ENCODE measurements at places on chromosomes 11 and 22.

- DNase-seq, result peak; percentile 55
Observed at GRCh38 chr11:12088047-12088481, 22.3 kb upstream of the MICAL2 start.

- no peak for DNase-seq
Observed at GRCh38 chr11:117993988-117994745, 8.0 kb downstream of the IL10RA start.

GRCh38 chr11:44852952-44853351 lies 97.7 kb downstream of the TP53I11 start:
- DNase-seq, result no peak

GRCh38 chr22:41842996-41843970 lies 10.4 kb downstream of the SREBF2 start:
- DNase-seq, result no peak

DNA sequence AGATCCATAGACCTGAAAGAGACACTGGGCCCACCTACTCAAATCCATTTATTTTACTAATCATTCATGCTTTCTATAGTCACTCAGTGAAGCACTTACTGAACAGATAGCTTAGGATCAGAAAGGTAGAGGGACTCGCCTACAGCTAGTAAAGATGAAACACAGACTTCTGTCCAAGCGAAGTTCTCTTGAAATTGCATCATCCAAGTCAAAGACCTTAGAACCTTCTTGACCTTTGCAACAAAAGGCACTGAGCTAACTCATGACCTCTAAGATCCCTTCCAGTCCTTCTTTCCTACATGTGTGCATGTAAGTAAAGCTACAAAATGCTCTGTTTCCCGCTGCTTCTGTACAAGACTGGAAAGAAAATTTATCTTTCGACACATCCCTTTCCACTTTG lies 377.6 kb downstream of the LARGE1 start:
- no peak for DNase-seq

GRCh38 chr22:41229730-41230400 lies 10.9 kb downstream of the CHADL start:
- no peak for DNase-seq

DNA sequence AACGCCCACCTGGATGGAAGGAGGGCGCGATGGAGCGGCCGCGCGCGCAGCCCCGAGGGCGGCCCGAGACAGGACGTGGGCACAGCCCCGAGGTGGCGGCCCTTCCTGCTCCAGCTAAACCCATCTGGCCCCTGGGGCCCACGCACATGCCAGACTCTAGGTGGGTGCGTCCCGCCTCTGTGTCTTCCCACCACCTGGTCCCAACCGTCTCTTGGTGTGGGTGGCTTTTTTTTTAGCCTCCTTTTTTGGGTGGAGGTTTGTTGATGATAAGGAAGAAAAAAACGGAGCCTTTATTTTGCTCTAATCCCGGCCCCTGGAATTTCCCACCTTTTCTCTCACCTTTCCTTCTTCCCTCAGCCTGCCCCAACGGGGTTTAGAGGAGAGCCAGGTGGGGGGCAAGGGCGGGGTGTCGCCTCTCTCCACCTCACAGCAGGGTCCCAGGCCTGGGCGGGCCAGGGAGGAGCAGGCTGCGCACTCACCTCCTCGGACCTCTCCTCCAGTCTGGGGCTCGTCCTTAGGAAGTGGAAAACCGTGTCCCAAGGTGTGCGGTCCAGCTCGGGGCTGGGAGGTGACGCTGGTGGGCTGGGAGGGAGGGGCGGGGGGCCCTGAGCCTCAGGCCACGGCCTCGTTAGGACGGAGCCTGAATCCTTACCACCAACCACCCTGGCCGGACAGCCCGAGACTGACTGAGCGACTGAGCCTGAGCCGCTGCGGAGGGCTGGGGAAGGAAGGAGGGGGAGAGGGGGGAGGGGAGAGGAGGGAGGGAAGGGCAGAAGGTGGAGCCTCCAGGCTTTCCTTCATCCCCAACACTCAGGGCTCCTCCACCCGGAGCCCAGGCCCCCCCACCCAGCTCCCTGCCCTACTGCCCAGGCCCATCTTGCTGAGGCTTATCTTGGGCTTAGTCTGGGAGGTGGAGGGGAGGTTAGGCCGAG lies at the start of gene SOX10:
Gene SOX10 (minus strand): TSS at position 696 of the 932 bp plus-strand sequence. CDS start 771 bp downstream, outside the sequence.
- no peak for DNase-seq

GRCh38 chr11:65355013-65355775 lies 643 bp downstream of the TIGD3 start:
- DNase-seq, result no peak

- no peak for DNase-seq
Observed at GRCh38 chr22:47552541-47553205, 790.2 kb downstream of the TBC1D22A start.

- DNase-seq, result no peak
Observed at GRCh38 chr22:42909363-42910058, 52.4 kb upstream of the ARFGAP3 start.

GRCh38 chr22:35782504-35782903 lies 64.8 kb downstream of the APOL5 start:
- DNase-seq, result no peak

DNA sequence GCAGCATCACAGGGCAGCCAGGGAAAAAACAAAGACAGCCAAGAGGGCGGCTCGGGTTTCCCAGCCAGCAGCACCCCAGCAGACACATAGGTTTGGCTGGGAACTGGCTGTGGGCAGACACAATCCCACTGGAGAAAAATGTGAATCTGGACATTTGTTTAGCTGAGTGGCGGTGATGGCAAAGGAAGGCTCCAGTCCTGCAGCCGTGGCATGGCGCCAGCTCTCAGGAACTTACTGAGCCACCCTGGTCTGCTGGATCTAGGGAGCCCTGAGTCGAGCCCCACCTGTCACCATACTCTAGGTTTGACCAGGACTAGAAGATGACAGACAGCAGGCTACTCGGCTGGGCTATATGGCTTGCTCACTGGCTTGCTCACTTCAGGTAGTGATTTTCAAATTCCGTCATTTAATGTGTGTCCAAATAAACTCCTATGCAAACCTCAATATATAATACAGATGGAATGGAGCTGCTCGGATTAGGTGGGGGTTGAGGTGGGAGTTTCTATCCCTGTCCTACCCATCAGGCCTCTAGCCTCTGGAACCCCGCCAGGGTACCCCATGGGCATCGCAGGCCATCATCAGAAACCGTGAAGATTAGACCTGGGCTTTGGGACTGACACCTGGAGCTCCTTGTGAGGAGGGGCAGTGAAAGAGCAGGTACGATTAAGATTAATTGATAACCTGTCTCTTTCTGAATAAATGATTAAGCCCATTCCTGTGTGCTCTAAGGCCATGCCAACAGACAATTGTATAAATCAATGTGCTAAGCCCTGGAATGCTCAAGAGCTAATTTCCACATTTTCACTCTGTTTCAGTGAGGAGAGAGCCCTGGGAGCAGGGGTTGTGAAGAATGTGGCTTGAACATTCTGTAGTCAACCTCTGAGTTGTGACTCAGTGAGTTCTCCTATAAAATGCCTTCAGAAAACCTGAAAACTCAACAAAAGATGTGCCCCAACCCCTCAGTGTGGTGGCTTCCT lies 42.5 kb downstream of the GALNT18 start:
- no peak for DNase-seq

DNA sequence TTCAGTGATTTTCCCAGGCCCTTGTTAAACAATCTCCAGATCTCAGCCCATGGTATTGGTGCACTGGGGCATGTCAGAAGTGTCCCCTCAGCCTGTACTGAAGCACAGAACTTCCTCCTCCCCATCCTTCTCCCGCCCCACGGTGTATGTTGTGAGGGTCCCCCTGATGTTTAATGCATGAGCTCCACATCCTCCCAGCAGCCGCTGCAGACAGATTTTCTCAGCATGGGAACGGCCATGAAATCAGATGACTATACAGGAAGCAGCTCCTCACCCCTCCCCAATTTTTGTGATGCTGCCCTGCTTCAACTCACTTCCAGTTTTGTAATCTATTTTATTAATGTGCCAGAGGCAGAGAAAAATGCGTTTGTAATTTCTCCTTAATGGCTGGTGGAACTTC lies 406.0 kb downstream of the MIAT start:
- DNase-seq, result no peak

DNA sequence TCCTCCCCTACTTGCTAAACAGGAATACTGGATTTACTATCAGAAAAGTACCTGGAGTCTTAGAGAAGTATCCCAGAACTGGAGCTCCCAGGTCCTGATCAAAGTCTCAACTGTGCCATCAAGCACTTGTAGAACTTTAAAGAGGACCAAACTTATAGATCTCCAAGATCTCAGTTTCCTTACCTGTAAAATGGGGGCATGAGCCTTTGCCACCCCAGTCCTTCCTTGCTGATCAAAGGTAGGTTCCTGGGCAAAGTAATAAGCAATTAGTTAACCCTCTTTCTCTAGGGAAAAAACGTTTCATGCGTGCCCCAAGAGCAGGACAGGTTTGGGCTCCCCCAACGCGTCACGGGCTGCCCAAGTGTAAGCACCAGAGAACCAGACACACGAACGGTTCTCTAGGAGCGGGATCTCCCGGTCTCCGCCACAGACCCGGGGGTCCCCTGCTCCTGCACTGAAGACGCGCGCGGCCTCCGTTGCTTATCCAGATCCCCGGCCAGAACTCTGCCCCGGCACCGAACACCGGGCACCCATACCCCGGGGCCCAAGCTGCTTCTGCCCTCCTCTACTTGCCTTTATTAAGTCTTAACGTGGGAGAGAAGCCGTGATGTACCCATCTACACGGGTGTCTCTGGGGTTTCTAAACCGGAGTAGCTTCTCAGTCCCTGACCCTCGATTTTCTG lies 505 bp downstream of the ZNF214 start:
- DNase-seq, result no peak

- DNase-seq, result no peak
Observed at GRCh38 chr11:13277768-13278608, at the start of gene BMAL1. Gene BMAL1, plus strand, starts transcription at chr11:13277790. Its CDS starts 76,519 bp downstream, at chr11:13354309.

DNA sequence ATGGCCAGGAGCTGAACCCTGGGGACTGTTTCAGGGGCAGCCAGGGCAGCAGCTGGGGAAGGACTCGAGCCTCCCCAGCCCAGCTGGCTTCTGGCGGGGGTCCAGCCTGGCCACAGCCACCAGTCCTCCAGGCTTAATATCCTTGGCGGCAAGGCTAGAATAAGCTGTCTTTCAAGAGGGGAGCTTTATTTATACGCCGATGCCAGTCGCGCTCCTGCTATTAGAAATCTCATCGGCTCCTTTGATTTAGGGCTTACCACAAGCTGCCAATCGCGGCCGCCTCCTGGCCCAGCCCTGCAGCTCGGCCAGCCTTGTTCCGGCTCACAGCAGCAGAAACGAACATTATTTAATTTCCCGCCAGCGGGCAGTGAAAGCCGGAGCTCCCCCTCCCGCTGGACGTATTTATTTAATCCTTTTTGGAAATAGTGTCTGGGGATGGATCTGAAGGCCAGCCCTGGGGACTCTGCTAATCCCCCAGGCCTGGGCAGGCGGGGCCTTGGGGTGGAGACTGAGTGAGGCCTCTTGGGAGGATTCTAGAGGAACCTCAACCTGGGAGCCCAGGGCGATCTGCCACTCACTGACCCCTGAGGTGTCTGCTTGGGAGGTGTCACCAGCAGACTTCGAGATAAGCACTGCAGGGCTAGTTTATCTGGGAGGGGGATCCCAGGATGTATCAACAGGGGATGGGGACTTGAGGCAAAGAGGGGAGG lies 363.1 kb downstream of the MN1 start:
- DNase-seq, result no peak

DNA sequence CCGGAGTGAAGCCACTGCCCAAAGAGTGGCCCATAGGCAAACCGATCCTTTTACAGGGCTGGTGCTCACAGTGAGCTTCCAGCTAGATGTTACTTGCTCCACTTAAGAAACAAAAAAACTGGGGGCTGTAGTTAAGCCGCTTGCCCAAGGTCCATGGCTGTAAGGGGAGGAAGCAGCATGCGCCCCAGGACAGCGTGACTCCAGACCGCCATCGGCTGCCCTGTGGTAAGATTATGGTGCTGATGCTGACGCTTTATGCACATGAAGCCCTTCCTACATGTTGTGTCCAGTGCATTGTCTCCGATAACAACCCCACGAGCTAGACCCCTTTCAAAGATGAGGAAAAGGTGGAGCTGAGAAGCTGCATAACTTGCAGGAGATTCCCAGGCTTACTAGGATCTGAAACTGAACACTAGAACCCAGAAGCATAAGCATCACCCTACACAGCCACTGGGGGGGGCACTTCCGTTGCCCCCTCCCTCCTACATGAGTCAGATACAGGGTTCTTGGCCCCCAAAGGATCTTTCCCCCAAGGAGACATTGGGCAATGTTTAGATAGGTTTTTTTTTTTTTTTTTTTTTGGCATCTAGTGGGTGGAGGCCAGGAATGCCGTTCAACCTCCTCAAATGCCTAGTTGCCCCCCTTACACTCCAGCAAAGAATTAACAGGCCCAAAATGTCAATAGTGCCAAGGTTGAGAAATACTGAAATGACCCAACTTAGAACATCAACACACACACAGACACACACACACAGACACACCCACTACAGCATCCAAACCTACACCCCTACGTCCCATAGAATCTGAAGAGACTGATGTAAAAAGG lies 53.9 kb downstream of the MN1 start:
- DNase-seq, result no peak

DNA sequence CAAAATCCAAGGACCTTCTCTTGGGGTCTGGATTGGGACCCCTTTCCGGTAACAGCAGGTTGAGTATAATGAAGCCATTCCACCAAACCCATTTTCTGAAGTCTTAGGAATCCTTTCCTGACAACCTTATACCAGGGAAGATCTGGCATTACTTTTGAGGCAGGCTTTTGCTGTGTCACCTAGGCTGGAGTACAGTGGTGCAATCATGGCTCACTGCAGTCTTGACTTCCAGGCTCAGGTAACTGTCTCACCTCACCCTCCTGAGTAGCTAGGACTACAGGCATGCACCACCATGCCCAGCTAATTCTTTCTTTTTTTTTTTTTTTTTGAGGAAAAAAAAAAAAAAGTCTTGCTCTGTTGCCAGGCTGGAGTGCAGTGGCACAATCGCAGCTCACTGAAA lies 55.8 kb upstream of the TREH start:
- no peak for DNase-seq

GRCh38 chr11:12680246-12680939 lies 6.2 kb downstream of the TEAD1 start:
- peak; percentile 66 for DNase-seq

DNA sequence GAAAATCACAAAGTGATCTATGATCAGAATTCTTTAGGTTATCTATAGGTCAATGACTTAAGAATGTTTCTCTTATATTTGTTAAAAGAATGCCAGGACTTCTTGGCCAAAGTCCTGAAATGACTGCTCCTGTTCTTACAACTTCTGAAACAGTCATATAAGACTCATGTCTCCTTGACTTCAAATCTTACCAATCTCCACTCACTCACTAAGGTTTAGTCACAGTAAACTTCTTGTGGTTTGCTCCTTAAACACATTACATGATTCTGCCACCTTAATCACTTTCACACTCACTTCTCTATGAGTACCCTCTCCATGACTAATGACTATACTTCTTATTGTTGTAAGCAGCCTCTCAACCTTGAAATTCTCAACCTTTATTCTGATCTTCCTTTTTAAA lies 648.7 kb upstream of the CCDC179 start:
- DNase-seq, result no peak

DNA sequence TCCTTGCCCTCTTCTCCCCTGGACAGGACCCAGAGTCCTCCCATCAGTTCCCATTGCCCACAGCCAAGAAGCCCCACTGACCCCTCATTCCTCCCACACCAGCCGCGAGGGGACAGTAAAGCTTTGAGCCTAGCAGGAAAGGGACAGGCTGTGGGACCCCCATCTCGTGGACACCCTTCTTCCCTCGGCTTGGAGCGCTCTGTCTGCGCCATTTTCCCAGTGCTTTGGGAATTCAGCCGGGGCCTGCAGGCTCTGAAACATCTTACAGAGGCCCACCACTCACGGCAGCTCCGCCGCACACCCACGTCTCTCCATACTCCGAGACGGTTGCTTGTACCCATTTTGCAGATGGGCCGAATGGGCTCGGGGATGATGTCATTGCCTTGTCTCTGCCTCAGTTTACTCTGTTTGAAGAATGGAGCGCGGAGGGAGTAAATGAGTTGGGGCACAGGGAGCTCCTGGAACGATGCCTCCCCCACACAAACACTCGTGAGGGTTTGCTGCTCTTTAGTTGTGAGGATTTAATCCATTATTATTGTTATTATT lies 447.7 kb downstream of the TBC1D22A start:
- DNase-seq, result no peak

Measured in brain pericyte (primary cell).